ENCODE measurements at places on chromosomes 16 and 17.
A peak's percentile ranks its signal among the peaks of the same experiment; 100 is the strongest.

DNA sequence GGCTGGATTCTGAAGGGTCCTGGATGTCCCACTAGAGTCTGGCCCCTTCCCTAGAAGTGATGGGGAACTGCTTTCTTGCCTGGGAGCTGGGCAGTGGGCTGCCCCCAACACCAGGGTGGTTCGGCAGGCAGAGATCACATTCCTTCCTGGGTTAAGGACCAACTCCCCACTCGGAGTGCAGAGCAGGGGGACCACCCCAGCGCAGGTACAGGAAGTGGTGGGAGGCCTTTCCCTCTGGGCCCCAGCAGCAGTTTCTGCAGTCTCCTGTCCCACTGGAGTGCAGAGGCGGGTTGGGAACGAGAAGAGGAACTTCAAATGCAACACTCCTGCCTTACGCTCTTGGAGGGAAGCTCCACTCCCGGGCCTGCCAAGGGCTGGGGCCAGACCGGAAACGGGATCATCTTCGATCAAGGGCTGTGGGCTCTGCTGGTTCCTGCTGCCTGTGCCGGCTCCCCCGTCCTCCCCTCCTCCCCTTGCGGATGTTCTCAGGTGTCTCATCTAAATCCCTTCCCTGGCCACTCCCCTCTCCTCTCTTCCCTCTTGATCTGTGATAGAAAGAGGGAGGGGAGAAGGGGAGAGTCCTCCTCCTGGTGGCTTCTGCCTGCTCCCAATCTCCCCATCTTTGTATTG lies 9.0 kb upstream of the NGFR start:
- DNase-seq = peak; percentile 75

DNA sequence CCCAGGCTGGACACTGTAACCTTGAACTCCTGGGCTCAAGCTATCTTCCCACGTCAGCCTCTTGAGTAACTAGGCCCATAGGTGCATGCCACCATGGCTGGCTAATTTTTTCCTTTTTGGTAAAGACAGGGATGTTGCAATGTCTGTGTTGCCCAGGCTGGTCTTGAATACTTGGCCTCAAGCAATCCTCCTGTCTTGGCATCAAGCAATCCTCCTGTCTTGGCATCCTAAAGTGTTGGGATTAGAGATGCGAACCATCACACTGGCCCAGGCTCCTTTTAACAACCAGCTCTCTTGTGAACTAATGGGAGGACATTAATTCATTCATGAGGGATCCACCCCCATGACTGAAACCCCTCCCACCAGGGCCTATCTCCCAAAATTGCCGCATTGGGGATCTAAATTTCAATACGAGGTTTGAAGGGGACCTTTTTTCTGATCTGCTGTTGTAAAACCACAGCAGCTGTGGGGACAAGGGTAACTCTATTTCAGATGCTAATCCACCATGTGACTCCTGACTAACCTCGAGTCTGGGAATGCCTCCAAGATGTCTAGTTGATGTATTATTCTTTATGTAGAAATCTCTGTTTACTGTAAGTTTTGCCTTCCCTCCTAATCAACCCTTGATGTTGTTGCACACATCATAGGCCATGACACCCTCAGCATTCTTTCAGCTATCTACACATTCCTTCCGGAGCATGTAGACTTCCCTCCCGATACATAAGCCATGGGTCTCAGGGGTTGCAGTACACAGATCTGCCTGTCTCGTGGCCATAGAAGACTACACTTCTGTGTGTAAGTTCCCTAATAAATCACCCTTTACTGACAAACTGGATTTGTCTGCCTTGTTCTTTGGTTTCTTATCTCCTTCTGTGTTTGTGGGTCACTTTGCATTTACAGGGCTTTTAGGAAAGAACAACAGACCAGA lies 37.6 kb downstream of the RNF112 start:
- no peak for DNase-seq

- DNase-seq = no peak
These were observed 377.0 kb upstream of the TNRC6C start for GRCh38 chr17:77581480-77581879.

DNA sequence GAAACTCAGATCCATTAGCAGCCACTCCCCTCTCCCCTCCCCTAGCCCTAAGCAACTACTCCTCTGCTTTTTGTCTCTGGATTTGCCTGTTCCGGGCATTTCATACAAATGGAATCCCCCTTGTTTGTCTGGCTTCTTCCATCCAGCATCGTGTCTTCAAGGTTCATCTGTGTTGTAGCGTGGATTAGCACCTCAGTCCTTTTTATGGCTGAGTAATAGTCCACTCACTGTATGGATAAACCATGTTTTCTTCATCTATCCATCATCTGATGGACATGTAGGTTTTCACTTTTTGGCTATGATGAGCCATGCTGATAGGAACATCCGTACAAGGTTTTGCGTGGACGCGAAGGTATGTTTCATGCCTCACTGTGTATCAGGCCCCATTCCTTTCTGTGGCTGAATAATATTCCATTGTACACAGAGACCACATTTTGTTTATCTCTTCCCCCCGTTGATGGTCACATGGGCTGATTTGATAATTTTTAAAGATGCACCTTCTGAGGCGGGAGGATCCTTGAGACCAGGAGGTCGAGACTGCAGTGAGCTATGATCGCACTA lies 8.9 kb upstream of the GSE1 start:
- DNase-seq = no peak

- DNase-seq = peak; percentile 46
These were observed 55.3 kb upstream of the ERCC4 start for GRCh38 chr16:13864689-13865088.

DNA sequence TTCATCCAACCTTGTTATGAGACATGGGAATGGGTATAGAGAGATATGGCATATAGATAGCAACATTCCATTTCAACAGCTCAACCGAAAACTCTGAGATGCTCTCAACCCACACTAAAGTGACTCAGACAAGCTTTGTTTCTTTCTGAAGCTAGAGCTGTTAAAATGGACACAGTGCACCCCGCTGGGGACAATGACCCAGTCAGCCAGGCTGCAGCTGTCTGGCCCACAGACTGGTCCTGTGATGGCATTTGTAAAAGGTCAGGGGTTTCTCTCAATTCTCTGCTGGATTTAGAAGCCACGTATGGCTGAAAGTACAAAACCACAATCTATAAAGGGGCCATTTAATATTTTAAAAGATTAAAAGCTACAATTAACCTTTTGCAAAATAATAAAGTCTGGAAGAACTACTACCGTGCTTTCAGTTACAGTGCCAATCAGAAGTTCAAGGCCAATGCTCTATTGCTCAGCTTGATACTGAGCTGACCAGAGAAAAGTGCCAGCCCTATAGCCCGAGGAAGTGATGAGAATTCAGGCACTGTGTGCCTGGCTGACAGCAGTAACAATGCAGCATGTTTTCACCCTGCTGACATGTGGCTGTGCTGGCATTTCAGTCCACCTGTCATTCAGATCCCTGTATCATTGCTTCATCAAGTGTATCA lies 60.2 kb downstream of the TEX2 start:
- DNase-seq = no peak

DNA sequence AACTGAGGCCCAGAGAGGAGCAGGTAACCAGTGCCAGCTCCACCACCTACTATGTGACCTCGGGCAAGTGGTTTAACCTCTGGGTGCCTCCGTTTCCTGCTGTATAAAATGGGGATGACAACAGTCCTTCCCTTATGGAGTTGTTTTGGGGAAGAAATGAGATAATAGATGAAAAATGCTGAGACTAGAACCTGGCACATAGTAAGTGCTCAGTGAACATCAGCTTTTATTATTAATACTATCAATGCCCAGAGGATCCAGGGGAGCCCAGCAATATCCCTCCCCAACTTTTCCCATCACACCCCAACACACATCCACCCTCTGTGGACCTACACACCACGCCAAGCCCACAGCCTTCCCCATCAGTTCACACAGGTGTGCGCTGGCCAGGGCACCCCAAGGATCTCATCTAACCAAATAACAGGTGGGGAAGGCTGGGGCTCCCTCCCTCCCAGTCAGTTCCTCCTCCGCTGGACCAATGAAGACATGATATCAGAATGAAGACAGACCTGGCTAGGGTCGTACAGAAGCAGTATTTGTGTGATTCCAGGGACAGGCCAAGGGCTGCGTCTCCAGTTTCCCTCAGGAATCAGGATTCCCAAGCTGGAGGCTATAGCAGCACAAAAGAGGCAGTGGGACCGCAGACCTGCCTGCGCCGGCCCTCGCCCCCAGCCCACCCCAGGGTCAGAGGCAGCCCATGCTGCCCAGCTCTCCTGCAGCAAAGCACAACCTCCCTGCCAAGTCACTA lies 1.8 kb downstream of the ATP2A3 start:
- DNase-seq = no peak

DNA sequence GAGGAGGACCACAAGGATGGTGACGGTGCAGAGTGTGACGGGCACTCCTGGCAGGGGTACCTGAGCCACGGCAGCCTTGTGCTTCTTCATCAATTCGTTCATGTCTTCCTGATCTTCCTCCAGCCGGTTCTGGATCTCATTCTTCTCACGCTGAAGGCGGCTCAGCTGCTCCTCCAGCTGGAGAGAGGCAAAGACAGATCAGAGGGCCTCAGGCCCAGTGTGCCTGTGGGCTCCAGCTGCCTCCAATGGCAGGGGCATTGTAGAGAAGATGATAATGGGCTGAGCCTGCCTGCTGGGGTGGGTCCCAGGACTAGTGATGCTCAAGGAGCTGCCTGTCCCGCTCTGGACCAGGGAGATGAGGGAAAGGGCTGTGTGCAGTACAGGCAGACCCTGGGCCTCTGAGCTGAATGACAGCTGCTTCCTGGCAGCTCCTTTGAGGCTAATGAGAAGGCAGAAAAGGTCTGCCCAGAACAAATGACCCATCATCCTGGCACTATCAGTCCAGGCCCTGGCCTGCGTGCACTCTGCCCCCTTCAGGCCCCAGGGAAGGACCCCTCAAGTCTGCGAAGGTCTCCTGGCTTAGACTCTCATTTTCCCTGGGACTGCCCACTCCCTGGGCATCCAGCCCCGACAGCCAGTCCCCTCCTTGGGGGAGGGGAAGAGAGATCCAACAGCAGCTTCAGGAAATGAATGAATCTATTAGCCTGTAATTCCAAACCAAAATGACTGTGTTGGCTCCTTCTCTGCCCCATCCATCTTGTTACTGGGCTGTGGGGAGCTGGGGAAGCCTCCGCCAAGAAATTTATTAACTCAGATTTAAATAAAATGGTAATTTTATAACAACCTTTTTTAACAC lies 48.0 kb downstream of the PIPOX start:
- no peak for DNase-seq

GRCh38 chr17:28147017-28147416 lies 104.5 kb downstream of the NLK start:
- no peak for DNase-seq

GRCh38 chr16:86490859-86491639 lies 19.3 kb upstream of the FOXF1 start:
- no peak for DNase-seq

DNA sequence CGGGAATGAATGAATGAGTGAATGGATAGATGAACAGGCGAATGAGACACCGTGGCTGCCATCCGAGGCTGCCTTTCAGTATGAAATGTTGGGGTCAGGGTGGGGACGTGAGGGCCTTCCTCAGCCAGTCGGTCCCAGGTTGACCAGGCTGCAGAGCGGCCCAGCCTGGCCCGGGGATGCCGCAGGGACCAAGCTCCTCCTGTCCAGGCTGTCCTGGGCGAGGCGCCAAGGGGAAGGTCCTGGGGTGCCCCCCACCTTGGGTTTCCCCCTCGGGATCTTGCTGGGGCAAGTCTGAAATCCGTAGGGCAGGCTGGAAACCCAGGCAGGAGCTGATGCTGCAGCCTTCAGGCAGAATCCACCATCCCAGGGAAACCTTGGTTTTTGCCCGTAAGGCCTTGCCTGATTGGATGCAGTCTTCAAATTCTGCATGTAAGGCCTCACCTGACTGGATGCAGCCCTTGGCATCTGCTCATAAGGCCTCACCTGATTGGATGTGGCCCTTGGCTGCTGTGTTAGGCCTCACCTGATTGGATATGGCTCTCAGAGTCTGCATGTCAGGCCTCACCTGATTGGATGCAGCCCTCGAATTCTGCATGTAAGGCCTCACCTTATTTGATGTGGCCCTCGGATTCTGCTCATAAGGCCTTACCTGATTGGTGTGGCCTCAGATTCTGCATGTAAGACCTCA lies 61.7 kb upstream of the ZNF469 start:
- no peak for DNase-seq

- DNase-seq = no peak
These were observed 15.4 kb downstream of the KATNB1 start for GRCh38 chr16:57750796-57751538.

- no peak for DNase-seq
These were observed 260.2 kb downstream of the GRIN2A start for GRCh38 chr16:9921997-9922396.

GRCh38 chr17:53635444-53635843 lies 187.3 kb upstream of the KIF2B start:
- no peak for DNase-seq

DNA sequence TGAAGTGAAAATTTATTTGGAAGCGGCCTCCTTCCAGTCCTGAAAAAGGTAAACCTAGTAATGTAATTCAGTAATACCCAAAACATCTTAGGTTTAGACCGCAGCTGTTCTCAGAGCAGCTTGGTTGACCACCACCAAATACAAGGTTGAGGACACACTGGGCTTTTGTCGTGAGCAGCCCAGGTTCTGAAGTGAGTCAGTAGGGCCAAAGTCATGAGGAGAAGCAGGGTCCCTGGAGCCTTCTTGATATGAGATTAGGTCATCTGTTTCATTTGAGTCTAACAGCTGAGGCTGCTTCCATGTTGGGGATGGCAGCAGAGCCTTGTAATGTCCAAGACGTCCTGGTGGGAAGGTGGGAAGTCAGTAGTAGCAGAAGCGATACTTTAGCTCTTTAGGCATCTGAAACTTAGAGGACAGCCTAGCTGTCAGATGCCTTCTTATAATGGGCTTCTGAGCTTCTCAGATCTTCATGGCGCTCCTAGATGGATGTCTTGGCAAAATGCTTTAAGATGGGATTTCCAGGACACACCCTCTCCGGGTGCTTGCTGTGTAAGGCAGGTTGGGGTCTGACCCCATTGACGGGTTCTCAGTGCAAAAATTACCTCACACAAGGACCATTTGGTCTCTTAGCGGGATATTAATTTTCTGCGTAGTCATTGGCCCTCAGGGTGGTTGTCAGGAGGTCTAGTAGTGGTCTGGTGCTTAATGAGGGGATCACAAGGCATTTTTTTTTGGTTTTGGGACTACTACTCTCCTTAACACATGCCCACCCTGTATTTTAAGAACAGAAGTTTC lies 2.4 kb downstream of the ALKBH5 start:
- no peak for DNase-seq

All from HL-60 (cell line).